ENCODE measurements at places on chromosomes 13 and 19. TPM values are rescaled to one million over a fixed set of nuclear protein-coding genes. Genes with fewer than 3 reads are reported as not detected.

LRFN3 gene
- 21.0 TPM for total RNA-seq

VSTM1 gene
- 0.52 TPM for total RNA-seq

PCP2 gene
- total RNA-seq: not detected

ZNF492 gene
- total RNA-seq: not detected

NRTN gene
- 1.2 TPM for total RNA-seq

CCDC169 gene
- total RNA-seq: 0.36 TPM

NLRP5 gene
- not detected for total RNA-seq

FAM174C gene
- 92.1 TPM for total RNA-seq

ZNF534 gene
- not detected for total RNA-seq

RNF225 gene
- total RNA-seq: 0.19 TPM

FCGBP gene
- total RNA-seq: 1.3 TPM

STOML3 gene
- total RNA-seq: not detected

SULT2A1 gene
- not detected for total RNA-seq

ZSCAN4 gene
- total RNA-seq: not detected

LHB gene
- total RNA-seq: not detected

BORCS8 gene
- total RNA-seq: 10.1 TPM

CGB2 gene
- not detected for total RNA-seq

SMG9 gene
- total RNA-seq: 43.1 TPM

ACER1 gene
- not detected for total RNA-seq

FAM124A gene
- 2.0 TPM for total RNA-seq

ZNF274 gene
- 12.2 TPM for total RNA-seq

KRI1 gene
- total RNA-seq: 13.9 TPM

RRAS gene
- 157 TPM for total RNA-seq

CGB1 gene
- total RNA-seq: not detected

TTYH1 gene
- not detected for total RNA-seq

Measured in A549 treated with Mapracorat at 1 μM for 4 hours (cell line).